ENCODE measurements at places on chromosomes 4 and X.

- no peaks in the 10 kb centered on the region for H3K27me3 ChIP-seq
- H3K4me1 ChIP-seq, result peaks cover 30% of the 10 kb centered on the region
- H3K4me3 ChIP-seq, result no peak overlapping the region
- DNase-seq, result no peak
- H3K36me3 ChIP-seq, result no peaks in the 10 kb centered on the region
Measured at GRCh38 chrX:107699616-107700015, 71.3 kb downstream of the PRPS1 start.

DNA sequence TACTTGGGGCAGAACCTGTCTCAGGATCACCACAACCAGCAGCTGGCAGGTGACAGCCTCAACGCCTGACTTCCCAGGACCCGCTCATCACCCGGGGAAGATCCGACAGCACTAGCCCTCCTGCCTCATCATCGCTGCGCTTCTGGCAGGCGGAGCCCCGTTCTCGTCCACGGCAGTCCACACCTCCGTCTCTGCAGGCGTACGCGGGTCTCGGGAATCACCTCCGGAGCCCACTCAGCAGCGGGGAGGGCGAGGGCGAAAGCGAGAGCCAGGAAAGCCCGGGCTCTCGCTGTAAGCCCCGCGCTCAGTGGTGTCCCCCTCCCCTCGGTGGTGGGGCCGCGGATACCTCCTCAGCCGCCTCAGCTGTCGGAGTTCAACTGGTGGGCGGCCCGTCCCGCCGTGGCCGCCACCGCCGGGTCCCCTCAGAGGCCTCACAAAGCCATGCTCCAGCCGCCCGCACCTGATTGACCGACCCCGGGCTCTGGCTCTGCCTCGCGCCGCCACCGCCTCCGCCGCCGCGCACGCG lies 518 bp upstream of the CNKSR2 start:
- H3K27ac ChIP-seq, result peak overlapping the region; percentile 88
- no peaks in the 10 kb centered on the region for H3K27me3 ChIP-seq
- peak overlapping the region; percentile 99 for H3K4me3 ChIP-seq
- H3K4me1 ChIP-seq, result peaks cover 14% of the 10 kb centered on the region

DNA sequence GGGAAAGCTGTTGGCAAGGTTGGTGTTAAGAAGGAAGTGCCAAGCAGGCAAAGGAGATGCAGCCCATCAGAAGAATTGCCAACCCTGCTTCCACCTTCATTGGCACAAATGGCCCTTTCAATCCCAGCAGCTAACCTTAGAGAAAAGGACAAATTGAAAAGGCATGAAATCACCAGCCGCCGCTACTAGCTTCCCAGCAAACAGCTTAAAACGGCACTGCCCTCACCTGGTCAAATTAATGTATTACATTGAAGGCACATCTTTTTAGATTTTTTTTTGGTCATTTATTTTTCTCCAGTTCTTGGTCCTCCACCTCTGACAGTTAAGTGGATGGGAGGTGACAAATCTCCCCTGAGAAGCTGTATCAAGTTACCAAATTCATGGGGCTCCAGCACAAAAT lies 51.0 kb upstream of the NHSL2 start:
- H3K27ac ChIP-seq, result no peak overlapping the region
- H3K4me3 ChIP-seq, result no peak overlapping the region
- peaks cover 2% of the 10 kb centered on the region for H3K27me3 ChIP-seq
- no peaks in the 10 kb centered on the region for H3K36me3 ChIP-seq

- DNase-seq, result no peak
- H3K4me1 ChIP-seq, result peaks cover 8% of the 10 kb centered on the region
- no peak overlapping the region for H3K27ac ChIP-seq
- peak overlapping the region; percentile 82 for H3K4me3 ChIP-seq
- H3K27me3 ChIP-seq, result peaks cover 9% of the 10 kb centered on the region
- no peaks in the 10 kb centered on the region for H3K36me3 ChIP-seq
Measured at GRCh38 chrX:6225911-6226595, 2.6 kb downstream of the NLGN4X start.

DNA sequence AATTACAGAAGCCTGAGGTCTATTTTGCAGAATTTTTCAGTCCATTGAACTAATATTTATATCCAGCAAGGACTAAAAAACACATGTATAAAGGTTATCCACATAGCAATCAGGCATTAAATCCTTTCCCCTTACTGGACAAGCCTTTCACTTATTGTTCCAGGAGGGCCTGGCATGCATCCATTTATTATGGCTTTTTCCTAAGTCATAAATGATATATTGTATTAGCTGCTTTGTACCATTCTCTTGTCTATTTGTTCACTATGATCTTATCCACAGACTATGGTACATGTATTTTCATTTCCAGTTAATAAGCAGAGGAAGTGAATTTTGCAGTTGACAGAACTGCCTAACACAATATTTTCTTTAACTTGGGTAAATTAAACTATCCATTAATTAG lies 105.4 kb upstream of the ANK2 start:
- no peak overlapping the region for H3K27ac ChIP-seq
- no peaks in the 10 kb centered on the region for H3K4me1 ChIP-seq
- no peak overlapping the region for H3K4me3 ChIP-seq
- peaks cover 4% of the 10 kb centered on the region for H3K27me3 ChIP-seq
- no peak for DNase-seq

Data from memory B cell (primary cell).